ENCODE measurements at places on chromosomes 4 and X.

DNA sequence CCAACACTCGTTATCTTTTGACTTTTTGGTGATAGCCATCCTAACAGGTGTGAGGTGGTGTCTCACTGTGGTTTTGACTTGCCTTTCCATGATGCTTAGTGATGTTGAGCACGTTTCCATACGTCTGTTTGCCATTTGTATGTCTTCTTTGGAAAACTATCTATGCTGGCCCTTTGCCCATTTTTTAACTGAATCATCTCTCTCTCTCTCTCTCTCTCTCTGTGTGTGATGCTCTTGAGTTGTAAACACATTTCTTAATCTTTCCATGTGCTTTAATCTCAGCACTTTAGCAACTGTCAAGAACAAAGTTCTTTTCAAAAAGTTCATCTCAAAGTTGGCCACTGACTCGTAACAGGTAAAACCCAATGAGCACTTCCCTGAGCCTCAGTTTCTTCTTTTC lies 10.5 kb downstream of the SORBS2 start:
- DNase-seq, result no peak

DNA sequence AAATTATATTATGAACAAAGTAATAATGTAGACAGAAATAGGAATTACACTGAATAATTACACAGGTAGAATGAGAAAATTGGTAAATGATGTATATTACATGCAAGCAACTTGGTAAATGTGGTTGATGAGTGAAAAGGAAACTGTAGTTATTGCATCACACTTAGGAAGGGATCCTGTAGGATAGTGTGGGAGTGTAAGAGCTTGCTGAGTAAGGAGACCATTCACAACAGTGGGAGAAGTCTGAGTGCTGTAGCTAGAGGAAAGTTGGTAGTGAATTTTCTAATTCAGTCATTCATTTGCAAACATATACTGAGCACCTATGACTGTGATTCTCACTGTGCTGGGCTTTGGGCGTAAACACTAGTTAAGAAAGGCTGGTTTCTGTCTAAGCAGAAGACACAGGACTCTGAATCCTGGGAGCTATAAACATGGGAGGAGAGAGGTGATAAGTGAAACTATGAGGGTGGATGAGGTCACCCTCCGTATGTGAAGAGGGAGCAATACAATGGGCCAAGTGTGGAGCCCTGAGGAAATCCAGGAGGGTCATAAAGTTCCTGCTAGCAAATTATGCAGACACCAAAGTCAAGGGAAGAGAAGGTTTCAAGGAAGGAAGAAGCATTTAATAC lies 14.2 kb upstream of the CPE start:
- no peak for DNase-seq

GRCh38 chr4:102525504-102525903 lies 24.3 kb downstream of the NFKB1 start:
- DNase-seq, result no peak

DNA sequence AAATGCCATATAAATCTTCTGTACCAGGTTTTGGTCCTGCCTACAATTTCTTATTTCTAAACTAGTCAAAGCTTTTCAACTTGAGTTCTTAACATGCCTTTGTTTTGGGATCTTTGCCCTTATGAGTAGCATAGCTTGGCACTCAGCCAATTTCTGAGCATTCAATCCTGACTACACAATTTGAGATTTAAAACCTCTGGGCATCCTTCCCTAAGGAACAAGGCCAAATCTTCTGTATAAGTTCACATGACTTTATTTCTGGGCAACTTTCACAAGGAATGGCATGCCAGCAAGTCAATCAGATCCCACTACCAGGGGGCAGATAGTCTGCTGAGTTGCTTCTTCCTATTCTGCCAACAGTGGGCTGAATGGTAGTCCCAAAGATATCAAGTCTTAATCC lies 254.2 kb downstream of the ADAMTS3 start:
- DNase-seq, result peak; percentile 68

DNA sequence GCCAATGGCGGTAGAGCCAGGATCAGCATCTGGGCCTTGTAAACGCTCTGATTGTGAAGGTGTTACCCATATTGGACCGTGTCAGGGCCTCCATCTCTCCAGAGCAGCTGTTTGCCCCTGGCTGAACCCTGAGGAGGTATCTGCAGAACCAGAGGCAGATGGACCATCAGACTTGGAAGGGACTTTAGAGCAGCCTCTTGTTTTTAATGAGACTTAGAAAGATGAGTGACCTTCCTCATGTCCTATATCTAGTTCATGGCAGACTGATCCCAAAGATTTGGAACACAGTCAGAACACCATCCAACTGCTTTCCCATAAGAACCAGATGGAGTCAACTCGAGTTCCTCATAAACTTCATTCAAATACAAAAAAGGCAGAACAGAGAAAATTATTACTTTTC lies 135.1 kb upstream of the MSX1 start:
- no peak for DNase-seq

GRCh38 chrX:39672405-39672804 lies 425.4 kb downstream of the BCOR start:
- no peak for DNase-seq

GRCh38 chr4:69054578-69055200 lies 41.6 kb upstream of the UGT2B7 start:
- DNase-seq, result no peak

DNA sequence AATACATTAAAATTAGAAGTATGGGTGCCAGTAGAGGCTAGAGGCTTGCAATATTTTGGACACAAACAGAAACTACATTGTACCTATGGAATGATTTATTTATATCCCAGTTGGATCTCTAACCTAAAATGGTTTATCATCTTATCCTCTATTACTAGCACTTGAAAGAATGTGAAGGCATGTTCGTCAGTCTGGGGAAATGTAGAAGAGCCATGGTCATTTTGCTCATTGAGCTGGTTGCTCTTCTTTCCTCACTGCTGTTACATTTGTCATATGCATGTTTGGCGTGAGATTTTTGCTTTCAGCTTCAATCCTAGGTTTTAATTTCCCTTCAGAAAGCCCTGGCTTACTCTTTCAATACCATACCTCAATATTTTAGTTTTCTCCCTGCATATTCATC lies 82.4 kb upstream of the MYOZ2 start:
- DNase-seq, result no peak

DNA sequence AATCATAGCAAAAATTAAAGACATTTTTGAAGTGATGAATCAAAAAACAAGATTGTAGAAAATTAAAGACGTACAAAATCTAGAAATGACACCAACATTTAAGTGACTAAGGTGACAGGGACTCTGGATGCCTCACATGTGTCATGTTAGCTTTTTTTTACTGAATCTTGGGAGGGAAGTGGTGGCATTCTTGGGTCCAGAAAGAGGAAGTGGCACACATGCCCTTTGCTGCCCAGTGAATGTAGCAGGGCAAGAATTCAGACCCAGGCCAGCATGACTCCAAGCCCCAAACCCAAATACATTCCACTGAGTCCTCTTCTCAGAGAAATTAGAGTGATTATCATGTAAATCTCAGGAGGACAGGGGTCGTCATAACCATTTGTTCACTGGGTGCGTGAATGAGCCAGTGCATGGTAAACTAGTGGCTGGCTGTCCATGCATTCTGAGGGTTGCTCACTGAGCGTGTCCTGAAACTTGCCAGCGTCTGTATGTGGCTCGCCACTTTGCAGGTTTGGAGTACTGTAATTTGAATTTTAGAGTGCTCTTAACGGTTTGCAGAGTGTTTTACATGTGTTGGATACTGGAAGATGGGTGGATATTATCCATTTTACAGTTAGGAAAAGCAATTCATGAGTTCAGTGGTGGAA lies 55.4 kb upstream of the TBC1D14 start:
- no peak for DNase-seq

DNA sequence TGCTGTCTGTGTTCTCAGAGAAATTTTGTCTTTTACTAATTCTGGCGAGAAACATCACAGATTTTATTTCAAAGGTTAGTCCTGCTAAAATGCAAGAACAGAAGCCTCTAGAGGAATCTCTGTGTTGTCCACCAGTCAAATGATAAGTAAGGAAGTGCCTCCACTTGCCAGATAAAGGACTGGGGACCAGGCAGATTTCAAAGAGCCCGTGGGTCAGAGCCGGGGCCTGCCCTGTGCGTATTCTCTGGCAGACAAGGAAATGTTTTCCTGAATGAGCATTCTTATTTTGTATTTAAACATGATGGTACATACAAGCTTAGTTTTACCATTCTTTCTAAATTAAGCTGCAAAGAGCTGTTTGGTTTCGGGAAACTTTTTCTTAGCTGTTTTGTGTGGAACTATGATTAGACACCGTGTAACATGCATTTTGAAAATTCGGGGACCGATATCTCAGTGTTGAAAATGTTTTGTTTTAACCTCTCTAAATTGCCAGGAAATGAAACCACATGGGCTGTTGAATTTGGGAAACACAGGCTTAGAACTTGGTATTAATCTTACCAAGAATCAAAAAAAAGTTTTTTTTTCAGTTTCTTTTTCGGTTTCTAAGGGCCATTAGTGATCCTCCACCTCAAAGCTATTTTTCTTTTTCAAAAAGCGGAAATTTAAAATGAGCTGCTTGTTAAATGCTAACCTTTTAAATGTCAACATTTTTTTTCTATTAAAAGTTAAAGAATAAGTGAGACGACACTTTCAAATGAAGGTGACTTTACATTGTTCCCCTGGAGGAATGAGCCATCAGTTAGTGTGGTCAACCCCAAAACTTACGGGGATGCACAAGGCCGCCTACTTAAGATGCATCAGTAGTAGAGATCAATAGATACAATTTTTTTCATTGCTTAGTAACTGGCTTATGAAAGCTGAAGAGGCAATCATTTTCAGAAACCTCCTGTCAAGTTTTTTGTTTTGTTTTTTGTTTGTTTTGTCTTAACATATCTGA lies 89.6 kb upstream of the MTM1 start:
- DNase-seq, result no peak

- DNase-seq, result no peak
Observed at GRCh38 chr4:11701966-11702725, 273.5 kb upstream of the HS3ST1 start.

- no peak for DNase-seq
Observed at GRCh38 chrX:154313147-154313546, 17.6 kb downstream of the TKTL1 start.

- DNase-seq, result no peak
Observed at GRCh38 chr4:153409924-153410501, 56.1 kb upstream of the TMEM131L start.

- no peak for DNase-seq
Observed at GRCh38 chr4:83370640-83370906, 35.9 kb upstream of the HPSE start.

DNA sequence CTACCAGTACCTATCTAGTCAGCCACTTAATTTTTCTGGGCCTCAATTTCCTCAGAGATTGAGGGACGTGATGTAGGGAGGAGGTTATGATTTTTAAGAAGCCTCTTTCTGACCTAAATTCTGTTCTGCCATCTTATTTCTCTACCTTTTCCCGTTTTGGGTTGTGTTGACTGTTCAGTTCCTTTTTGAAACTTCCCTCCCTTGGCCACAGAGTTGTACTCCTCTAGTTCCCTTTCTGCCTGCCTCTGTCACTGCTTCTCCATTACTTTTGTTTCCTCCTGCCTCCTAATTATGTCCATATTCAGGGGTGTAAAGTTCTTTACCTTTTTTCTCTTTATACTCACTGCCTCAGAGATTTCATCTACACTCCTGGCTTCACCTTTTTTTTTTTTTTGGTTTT lies 25.4 kb downstream of the CLCN5 start:
- DNase-seq, result no peak

- peak; percentile 58 for DNase-seq
Observed at GRCh38 chr4:122045533-122045932, 93.7 kb upstream of the TRPC3 start.

DNA sequence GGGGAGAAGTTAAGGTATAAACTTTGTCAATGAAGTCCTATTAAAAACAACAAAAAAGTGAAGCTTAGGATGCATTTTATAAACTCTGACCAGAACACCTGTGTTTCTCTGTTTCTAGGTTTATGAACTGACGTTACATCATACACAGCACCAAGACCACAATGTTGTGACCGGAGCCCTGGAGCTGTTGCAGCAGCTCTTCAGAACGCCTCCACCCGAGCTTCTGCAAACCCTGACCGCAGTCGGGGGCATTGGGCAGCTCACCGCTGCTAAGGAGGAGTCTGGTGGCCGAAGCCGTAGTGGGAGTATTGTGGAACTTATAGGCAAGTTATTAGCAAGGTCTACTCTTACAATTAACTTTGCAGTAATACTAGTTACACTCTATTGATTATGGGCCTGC lies 46.6 kb downstream of the HTT start:
- no peak for DNase-seq

- no peak for DNase-seq
Observed at GRCh38 chrX:30538271-30538670, 39.3 kb downstream of the TASL start.

- DNase-seq, result no peak
Observed at GRCh38 chr4:42633605-42634388, 23.1 kb downstream of the ATP8A1 start.

DNA sequence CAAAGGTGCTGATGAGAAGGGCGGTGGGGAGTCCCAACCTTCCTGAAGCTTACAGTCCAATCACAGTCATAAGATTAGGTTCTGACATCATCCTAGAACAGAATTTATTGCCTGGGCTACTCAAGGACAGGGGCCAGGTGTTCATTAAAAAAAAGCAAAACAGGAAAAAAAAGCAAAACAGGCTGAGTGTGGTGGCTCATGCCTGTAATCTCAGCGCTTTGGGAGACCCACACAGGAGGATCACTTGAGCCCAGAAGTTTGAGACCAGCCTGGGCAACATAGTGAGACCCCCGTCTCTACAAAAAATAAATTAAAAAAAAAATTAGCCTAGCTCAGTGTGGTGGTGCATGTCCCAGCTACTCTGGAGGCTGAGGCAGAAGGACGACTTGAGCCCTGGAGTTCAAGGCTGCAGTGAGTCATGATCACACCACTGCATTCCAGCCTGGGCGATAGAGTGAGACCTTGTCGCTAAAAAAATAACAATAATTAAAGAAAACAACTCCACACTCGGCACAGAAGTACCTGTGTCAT lies 3.0 kb downstream of the RAB9A start:
- DNase-seq, result peak; percentile 72

DNA sequence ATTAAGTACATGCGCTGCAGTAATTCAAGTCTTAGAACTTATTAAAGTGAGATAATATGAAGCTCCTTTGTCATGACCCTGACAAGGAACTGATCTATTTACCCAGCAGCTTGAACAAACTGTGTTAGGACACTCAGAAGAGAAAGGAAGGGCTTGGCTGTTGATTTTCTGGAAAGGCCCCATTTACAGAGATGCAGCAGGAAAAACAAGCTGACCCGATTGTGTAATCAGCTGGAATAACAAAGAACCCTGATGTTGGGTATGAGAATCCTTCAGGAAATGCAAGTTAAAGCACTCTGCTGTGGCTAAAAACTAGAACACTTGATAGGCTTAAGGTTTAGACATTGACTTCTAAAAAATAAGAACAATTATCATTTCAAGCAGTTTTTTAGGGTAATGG lies 64.8 kb downstream of the TBC1D9 start:
- no peak for DNase-seq

DNA sequence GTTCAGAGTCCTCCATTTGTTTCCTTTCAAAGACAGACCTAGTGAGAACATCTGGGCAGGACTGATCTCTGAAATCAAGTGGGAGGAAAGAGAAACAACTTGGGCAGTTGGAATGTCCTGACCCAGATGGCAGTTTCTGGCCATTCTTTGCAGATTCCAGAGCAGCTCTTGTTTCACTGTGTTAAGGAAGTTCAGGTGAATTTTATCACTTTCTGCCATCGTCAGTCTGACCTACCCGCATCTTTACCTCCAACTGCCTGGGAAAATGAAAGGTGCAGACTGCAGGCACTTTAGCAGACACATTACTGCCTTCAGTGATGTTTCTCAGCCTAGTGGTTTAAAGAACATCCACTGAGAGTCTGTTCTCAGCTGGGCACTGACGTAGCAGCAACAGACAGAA lies 216.2 kb downstream of the CEP135 start:
- DNase-seq, result no peak

GRCh38 chr4:1383728-1384591 lies 22.3 kb downstream of the NKX1-1 start:
- no peak for DNase-seq
